ENCODE measurements at places on chromosomes 12 and 14.
A peak's percentile ranks its signal among the peaks of the same experiment; 100 is the strongest.

- DNase-seq = no peak
Observed at GRCh38 chr12:98645572-98646067, 530 bp downstream of the APAF1 start.

- no peak for DNase-seq
Observed at GRCh38 chr12:87679251-87679650, 349.9 kb downstream of the C12orf50 start.

DNA sequence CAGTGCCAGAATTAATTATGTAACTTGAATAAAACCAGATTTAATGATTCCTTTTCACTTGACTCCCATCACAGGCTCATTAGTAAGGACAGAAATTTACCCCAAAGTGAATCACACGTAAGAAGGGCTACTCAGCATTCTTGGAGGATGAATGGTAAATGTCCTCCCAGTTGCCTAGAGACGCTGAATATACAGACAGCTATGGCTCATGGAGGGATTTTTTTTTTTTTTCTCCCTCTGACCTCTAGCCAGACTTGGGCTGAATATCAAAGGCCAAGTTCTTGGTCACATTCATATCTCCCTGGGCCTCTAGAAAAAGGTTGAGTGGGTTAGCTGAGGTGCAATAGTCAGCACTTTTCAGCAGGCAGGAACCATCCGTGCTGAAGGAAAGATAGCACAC lies 77.5 kb downstream of the PHLDA1 start:
- DNase-seq = no peak

DNA sequence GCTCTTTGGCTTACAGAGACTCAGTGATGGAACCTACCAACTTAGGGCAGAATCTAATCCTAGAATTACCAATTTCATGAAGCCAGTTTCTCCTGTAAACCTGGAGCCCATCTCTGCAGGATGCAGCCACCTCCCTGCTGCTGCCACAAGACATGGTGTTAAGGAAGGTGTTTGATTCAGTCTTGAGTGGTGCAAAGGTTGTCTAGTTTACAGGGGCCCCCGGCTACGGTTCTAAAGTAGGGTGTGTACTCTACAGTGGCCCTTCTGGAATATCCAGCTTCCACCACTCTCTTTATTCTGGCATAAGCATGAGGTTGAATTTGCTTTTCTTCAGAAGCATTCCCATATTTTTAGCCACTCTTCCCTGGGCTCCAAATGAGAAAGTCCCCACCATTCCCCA lies 154.1 kb upstream of the GRIP1 start:
- DNase-seq = no peak

GRCh38 chr14:98138666-98139065 lies 1133.3 kb downstream of the BCL11B start:
- peak; percentile 92 for DNase-seq

DNA sequence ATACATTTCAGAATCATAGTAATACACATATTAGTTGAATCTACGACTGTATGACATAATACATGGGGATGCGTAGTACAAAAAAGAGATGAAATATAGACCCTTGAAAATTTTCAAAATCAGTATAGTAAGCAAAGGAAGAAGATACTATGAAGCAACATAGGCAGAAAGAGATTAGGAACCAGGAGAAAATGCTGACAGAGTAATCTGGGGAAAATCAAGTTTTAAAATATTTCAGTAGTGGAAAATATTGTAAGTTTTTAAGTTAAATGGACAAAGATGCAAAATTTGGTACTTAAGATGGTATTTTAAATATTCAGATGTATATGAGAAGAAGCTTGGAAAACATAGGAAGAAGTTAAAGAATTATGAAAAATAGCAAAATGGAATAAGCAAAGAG lies 915.6 kb upstream of the LRFN5 start:
- no peak for DNase-seq

- DNase-seq = no peak
Observed at GRCh38 chr14:62691647-62692489, 353.4 kb downstream of the KCNH5 start.

GRCh38 chr12:98401427-98401826 lies 114.0 kb upstream of the TMPO start:
- DNase-seq = no peak

GRCh38 chr12:7433276-7433822 lies 10.6 kb downstream of the CD163L1 start:
- no peak for DNase-seq

DNA sequence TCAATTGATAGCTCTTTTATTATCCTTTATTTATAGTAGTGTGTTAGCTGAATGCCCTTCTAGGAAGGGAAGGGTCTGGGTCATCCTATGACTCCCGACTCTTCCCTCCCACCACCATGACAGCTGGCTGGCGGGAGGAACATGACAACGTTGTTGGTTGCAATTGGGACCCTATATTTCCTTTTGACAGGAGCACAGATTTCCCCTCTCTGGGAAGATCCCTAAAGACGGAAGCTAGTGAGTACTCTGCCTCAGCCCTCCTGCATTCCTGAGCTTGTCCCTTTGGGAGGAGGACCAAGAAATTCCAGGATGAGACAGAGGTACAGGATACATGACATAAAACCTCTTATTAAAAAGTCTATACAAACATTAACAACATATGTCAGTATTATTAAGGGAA lies 485.4 kb downstream of the NAV3 start:
- DNase-seq = no peak

DNA sequence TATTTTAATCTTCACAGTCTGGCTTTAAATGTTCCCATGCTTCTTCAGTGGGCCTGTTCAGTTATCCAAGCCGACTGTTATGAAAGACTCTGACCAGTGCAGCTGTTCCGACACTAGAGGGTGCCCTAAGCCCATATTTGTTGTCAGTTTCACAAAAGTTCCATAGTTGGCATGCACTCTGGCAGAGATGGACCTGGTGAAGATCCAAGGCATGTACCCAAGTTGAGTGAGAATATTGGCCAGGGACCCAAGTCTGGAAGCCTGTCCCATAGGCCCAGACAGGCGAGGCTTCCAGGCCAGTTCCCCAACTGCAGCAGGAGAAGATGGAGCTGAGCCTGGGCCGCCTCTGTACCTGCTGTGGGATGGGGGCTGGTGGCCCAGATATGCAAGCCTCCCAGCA lies 27.4 kb upstream of the GUCY2C start:
- peak; percentile 47 for DNase-seq

DNA sequence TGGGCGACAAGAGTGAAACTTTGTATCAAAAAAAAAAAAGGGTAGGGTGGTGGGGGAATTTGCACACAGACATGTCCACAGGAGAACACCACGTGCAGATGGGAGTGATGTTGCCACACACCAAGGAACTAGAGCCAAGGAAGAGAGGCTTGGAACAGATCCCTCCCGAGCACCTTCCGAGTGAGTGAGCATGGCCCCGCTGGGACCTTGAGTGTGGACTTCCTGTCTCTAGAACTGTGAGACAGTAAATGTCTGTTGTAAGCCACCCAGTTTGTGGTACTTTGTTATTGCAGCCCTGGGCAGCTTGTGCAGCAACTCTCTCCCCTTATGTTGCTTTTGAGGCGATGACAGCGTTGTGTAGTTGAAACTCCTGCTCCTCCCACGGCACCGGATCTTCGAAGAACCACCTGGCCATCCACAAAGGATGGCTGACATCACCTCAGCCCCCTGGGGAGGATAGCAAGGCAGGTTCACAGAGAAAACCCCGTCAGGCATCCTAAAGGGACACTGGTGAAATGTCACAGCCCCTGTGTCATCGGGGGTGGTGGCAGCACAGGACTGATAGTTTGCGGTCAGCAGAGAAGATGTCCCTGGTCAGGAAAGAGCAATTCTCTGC lies 54.7 kb upstream of the PLEKHG3 start:
- no peak for DNase-seq

- no peak for DNase-seq
Observed at GRCh38 chr14:44041700-44042099, 465.4 kb downstream of the FSCB start.

DNA sequence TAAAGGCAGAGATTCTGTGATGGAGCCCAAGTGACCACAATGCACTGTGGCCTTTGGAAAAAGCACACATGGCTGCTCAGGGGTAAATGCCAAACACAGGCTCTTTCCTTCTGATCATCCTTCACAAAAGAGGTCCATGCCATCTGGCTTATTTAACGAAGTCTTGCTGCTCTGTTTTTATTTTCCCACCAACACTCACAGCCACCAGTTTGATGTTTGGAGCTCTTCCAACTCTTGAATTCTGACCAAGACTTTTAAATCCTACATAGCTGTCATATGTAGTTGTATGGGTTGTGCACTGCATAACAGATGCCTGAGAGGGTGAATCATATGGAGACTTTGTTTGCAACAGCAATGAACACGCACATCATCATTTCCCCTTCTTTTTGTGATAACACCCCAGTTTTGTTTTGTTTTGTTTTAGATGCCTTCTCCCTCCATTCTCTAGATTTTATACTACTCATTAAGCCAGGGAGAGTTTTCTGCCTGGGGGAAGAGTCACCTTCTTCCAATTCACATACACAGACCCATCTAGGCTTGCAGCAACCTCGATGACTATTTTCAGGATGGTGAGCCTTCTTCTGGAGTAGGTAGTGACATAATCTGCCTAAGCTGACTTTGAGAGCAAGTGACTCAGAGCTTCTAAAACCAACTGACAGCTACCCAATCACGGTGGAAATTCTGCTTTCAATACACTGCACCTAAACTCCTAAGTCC lies 145.2 kb upstream of the WSCD2 start:
- DNase-seq = no peak

GRCh38 chr14:59823179-59823578 lies 47.4 kb downstream of the RTN1 start:
- no peak for DNase-seq

DNA sequence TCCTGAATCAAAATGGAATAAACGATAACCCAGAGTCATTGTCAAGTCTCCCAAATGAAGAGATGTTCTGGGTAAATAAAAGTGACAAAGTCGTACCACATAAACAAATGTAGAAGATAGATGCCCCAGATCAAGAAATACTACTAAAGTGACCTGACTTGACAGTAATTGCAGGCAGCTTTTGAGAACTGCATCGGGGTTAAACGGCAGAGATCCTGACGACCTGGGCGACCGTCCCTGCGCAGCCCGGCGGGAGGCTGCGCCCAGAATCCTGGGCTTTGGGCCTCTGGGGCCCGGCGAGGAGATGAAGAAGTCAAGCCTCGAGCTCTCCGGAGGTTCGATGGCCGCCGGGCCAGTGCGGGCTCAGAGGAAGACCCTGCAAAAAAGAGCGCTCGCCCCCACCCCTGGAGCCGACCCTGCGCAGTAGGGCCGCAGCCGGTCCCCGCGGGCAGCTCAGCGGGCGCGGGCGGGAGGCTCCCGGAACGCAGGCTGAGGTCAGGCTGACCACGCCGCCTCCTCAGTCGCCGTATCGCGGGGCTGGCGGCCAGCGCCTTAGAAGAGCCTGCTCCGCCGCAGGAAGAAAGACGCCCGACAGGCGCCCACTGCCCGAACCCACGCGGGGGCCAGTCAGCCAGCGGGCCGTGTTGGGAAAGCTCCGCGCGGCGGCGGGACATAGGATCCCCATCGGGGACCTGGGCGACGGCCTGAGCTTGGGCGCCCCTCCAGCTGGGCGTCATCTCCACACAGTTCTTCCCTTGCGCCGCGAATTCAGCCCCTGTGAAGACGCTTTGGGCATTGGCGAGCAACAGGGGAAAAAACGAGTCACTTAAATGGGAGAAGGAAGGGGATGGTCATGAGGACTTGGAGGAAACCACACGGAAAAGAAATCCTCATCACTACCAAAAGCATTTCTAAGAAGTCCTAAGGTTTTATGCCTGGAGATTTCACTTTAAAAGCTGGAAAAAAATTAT lies 16.0 kb downstream of the NKX2-1 start:
- DNase-seq = no peak

- DNase-seq = no peak
Observed at GRCh38 chr12:12028668-12029402, 41.9 kb upstream of the BCL2L14 start.

DNA sequence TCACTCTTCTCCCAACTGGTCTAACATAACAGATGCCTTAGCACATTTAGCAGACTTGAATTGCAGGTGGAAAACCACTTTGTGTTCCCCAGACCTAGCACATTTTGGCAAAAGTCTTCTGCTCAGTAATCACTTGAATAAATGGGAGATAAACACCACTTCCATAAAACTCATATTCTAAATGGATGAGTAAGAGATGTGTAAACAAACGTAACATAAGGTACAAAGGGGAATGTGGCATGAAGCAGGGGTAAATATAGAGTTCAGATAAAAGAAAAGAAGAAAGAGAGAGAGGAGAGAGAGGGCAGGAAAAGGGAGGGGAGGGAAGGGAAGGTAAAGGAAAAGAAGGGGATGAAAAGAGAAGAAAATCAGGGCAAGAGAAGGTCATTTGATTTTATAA lies 17.0 kb upstream of the KERA start:
- DNase-seq = no peak

Measured in Jurkat, Clone E6-1 (cell line).